Vagina (tissue), 2 donors: ENCODE measurements at places on chromosomes 13 and 19. TPM values are rescaled to one million over a fixed set of nuclear protein-coding genes. Genes with fewer than 3 reads are reported as not detected.

KLK3 gene
- total RNA-seq = not detected

PLEKHA4 gene
- 37.1 TPM for total RNA-seq

CCL25 gene
- not detected for total RNA-seq

FUT3 gene
- 20.9 TPM for total RNA-seq

ELSPBP1 gene
- total RNA-seq = not detected
